ENCODE measurements at places on chromosomes 7 and 10. TPM values are rescaled to one million over a fixed set of nuclear protein-coding genes. Genes with fewer than 3 reads are reported as not detected.

DNA sequence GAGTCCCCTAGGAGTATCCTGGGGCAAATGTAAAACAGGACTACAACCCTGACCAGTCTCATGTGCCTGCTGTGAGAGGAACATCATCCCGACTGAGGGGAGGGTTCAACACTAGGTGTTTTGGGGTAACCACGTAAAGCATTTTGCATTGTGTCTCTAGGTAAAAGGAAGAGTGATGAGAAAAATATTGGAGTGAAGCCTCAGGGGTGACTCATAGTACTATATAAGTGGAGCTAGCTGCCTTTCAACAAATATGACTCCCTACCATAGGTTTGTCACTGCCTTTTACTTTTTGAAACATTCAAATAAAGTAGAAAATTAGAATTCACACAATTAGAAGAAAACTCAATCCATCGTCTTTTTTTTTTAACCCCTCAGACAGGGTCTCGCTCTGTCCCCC lies 2.6 kb upstream of the CAMK2G start:
- DNase-seq, result no peak

- DNase-seq, result no peak
Measured at GRCh38 chr10:77192402-77192801, 445.2 kb downstream of the KCNMA1 start.

DNA sequence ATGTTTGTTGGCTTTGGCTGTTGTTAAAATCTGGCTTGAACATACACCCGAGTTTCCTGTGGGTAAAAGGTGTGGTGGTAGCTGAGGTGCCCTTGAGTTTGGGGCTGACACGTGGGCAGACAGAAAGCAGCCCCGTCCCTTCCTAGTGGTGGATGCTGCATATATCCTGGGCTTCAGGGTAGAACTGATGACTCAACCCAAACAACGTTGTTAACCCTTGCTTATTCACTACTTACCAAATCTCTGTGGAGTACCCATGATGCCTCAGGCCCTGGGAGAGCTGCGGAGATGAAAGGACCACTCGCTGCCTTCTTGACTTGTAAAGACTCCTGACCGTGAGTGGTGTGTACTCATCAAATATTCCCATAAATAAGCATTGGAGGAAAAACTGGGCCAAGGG lies 245.1 kb downstream of the RAB11FIP2 start:
- no peak for DNase-seq

GRCh38 chr10:113475381-113475807 lies 77.5 kb upstream of the HABP2 start:
- DNase-seq, result no peak

DNA sequence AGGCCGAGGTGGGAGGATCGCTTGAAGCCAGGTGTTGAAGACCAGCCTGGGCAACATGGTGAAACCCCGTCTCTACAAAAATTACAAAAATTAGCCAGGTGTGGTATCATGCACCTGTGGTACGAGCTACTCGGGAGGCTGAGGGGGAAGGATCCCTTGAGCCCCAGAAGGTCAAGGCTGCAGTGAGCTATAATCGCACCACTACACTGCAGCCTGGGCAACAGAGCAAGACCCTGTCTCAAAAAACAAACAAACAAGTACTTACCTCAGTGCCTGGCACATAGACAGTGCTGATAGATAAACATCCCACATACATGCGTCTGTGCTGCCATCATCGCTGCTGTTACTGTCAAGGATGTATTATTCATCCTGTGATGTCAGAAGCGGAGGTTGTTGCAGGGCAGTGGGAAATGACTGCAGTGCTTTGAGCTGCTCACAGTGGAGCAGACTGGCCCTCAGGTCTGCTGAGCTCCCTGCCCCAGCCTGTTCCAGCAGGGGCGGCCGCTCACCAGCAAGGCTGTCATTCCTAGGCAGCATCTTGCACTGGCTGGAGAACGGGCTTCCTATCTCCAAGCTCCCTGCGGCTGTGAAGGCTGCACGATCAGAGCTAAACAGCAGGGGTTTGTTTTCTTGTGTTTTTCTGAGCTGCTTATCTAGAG lies 18.6 kb downstream of the FOXK1 start:
- no peak for DNase-seq

CASTOR2 gene
- 20.5 TPM for total RNA-seq

Data from A673 (cell line).